ENCODE measurements at places on chromosomes 6 and 20.
A peak's percentile ranks its signal among the peaks of the same experiment; 100 is the strongest.

DNA sequence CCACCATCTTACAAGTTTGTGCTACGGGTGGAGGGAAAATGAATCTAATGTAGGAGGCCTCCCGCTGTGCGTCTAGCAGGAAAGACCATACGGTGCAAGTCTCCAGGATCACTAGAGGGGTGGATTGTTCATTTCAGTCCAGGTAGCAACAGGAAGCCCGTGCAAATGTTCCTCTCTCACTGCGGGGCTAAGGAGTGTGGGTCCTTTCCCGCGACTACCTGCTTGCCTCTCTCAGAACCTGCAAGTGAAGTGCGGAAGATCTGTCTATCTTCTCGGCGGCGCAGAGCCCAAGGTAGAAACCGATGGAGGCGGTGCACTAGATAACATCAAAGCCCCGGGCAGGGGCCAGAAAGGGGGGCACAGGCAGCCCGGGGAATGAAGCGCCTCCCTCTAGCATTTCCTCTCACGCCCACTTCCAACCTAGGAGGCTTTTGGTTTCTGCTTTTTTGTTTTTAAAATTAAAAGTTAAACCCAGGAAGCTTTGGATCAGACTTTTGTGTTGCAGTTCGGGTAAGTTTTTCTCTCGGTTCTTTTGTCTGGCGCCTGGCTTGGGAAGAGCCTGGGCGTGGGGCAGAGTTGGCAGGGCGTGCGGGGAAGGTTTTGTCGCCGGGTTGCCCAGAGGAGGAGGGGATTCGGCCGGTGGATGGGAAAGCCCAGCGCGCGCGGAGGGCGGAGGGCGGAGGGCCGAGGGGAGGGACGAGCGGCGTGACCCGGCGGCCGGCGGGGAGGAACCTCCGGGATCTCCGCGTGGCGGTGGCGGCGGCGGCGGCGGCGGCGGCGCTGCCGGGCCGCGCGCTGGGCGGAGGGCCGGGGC, 3.5 kb upstream of the HIVEP1 start:
- DNase-seq, result peak; percentile 84

DNA sequence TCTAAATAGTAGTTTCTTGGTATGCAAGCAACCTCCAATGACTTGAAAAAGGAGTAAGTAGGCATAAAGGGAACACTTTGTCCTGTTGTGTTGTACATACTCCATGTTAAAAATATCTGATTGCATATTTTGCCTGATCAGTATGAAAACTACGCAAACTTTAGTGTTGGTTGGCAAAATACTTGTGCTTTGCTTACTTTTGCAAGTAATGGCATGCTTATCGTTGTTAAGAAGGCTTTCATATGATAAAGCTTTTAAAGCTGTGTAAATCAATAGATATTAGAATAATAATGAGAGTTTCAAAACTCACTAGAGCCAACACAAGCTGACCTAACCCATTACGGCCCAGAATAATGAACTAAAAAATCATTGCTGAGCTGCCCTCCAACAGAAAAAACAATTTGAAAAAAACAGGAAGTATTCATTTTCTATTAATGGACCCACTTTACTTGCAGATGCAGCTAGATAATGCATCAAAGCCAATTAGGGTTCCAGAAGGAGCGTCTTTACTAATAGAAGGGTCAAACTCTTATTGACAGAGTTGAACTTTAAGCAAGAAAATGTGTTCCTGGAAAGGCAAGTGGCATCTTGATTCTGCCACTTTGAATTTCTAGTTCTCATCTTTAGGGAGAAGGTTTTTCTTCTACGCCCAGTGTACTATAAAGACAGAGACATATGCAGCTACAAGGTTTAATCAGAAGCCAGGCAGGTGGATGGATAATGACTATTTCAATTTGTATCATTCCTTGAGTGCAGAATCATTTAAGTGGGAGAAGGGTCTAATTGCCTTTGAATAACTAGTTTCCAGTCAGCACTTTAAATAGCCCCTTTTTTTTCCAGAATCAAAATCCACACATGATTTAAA, 82.2 kb downstream of the SNAP25 start:
- DNase-seq, result no peak

DNA sequence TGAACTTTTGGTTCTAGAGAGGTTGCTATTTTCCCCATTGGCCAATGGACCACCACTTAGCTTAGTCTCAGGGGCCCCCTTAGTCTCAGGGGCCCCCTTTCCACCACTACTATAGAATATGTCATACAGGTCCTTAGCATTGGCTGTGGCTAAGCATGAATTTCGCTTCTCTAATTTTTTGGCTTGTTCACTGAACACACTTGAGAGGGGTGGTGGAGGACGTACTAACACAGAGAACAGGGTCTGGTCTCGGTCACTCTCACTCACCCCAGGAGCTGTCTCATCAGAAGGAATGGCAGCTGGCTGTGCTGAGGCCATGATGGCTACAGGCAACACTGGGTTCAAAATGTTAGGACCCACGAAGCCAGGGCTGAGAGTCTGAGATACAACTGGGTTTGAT, 30.3 kb downstream of the ZNF318 start:
- no peak for DNase-seq

DNA sequence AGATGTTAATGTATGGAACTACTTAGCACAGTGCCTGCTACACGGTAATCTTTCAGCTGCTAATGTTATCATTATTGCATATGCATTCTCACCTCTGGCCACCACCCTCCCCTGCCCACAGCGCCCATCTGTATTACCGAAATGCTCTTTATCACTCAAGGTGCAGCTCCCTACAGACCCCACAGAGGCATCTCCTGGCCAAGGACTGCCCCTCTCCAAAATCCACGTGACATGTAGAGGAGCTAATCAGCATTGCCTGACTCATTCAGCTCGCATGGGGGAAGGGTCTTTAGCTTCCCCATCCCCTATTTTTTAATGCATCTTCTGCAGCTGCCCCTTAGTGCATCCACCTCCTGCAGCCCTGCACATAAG, 41.8 kb downstream of the SLC22A23 start:
- no peak for DNase-seq

- DNase-seq, result no peak
Observed at GRCh38 chr20:48747840-48748414, 79.9 kb downstream of the PREX1 start.

DNA sequence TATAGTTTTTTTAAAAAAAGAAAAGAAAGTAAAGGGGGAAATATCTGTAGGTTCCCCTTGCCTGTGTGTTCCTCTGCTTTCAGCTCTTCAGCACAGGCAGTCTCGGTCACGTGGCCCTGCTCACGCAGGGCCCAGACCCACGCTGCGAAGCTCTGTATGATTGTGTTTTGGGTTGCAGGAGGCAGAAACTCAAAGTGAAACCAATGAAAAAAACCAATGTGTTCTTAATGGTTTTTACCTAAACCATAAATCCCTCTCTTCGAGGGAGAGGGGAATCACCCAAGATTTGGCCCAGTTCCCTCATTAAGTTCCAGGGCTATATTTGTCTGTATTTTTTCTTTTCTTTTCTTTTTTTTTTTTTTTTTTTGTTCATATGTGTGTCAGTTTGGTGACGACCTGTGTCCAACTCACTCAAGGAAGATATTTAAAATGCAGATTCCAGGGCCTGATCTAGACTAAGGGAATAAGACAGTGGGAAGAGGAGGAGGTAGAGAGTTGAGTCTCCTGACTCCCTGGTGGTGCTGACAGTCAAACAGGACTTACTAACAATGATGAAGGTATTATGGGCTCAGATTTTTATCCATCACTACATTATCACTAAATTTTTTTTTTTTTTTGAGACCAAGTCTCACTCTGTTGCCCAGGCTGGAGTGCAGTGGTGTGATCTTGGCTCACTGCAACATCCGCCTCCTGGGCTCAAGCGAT, 33.8 kb upstream of the RREB1 start:
- peak; percentile 88 for DNase-seq

DNA sequence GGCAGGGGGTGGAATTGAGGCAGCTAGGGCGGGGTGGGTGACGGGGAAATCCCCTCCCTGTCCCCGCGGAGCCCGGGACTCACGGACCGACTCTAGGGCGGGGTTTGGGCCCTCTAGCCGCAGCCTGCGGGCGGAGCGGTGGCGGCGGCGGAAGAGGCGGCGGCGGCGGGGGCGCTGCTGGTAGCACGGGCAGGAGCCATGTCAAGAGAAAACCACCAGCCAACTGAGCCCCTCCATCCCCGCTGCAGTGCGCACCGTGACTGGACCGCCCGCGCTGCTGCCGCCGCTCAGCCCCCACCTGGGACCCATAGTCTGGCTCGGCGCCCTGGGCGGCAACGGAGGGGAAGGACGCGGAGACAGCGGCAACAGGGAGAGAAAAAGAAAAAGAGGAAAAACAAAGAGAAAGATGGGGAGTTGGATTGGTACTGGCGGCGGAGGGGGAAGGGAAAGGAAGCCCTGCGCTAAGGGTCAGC, 1.2 kb upstream of the C6orf62 start:
- DNase-seq, result peak; percentile 87

- DNase-seq, result no peak
Observed at GRCh38 chr6:122620902-122621301, 10.7 kb downstream of the PKIB start.

GRCh38 chr6:75244063-75244584, 523 bp upstream of the COX7A2 start:
- DNase-seq, result no peak

DNA sequence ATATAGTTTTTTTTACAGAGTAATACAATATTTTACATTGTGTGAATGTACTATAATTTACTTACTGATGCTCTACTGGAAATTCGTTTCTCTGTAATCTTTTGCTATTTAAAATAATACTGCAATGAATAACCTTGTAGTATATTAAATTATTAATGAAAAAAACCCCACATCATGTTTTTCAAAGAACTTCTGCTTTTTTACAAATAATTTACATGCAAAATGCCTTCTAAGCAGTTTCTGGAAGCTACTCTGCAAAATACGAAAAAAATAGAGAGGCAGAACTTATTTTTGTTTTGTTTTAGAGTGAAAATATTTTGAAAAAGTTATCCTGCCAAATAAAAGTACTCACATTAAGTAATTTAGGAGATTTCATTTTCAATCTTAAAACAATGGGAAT, 165.8 kb upstream of the SIM1 start:
- DNase-seq, result no peak

GRCh38 chr6:33088258-33088930, 12.6 kb downstream of the HLA-DPB1 start:
- DNase-seq, result no peak

- DNase-seq, result no peak
Observed at GRCh38 chr6:148239215-148239614, 103.4 kb upstream of the SASH1 start.

- no peak for DNase-seq
Observed at GRCh38 chr20:6122111-6122872, 538 bp downstream of the FERMT1 start.

DNA sequence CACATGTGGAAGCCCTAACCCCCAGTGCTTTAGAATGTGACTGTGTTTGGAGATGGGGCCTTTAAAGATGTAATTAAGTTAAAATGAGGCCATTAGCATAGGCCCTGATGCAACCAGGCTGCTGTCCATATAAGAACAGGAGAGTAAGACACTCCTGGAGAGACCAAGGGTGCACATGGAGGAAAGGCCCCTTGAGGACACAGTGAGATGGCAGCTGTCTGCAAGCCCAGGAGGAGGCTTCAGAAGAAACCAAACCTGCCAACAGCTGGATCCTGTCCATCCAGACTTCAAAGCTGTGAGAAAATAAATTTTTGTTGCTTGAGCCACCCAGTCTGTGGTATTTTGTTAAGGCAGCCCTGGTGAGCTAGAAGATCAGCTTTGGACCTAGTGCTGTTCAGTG, 16.8 kb upstream of the SNRPB2 start:
- DNase-seq, result no peak

DNA sequence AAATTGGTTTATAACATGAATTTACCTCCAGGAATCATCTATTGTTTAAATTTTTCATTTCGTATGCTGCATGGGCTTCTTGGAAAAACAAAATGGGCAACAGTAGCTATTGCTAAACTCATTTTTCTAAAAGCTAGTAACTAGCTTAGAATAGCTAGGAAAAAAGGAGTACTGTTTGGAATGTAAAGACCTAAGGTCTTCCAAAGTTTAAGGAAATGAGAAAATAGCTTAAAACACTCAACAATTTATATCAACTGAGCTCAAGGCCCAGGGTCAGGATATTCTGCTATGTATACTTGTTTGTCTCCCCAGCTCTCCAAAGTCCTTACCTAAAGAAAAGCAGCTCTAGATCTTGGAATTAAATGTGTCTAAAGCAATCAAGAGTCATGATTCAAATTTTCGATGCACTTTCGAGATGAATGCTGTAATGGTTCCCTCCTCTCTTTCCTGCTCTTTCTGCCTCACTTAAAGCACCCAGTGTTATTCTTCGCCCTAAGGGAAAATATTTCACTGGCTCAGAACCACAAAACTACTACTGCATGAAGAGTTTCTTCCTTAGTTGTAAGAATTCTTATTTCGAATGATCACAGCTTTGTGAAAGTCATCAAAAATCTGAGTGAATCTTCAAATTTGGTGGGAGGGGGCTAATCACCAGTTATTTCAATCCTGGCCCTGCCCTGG, 41.6 kb downstream of the LYRM4 start:
- DNase-seq, result no peak

- no peak for DNase-seq
Observed at GRCh38 chr20:63394069-63394919, 33.1 kb upstream of the CHRNA4 start.

DNA sequence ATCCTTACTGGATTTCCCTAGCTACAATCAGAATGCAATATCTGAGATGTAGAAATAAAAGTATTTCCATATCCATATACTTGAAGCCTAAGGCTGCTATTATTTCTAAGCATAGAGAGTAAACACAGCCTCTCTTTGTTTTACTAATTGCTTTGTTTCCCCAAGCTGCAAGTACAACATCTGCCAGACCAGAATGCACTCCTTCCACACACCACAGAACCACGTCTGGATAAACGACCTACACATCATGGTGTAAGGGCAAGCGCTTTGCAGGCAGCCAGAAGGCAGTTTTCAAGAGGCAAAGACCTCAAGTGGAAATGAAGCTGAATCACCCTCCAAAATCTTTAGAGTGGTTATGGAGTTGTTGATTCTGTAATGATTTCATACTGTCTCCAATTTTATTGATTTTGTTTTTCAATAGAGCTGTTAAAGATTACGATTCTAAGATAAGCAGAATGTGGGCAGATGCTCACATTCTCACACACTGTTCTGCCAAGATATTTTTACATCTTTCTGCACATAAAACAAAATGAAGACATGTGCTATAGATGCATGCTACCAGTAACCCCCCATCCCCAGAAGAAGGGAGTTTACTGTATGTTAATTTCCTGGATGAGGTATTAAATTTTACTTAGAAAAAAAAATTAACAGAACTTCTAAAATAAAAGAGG, 88.8 kb downstream of the THEMIS start:
- no peak for DNase-seq

- no peak for DNase-seq
Observed at GRCh38 chr6:40492187-40492586, 95.0 kb downstream of the LRFN2 start.

DNA sequence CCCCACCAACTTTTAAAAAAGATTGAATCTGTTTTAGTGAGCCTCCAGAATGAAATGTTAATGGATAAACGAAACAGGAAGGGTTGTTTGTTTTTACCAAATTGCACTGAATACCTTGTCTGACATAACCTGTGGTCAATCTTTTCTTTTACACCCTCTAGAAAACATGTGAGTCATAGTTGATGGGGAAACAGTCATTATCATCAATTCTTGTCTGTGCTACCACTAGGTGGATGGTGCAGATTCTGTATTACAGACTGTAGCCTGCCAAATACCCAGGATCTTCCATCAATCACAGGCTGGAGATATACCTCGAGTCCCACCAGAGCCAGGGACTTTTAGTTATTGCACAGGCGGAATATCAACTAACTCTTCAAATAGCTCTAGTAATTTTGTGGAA, 29.5 kb upstream of the PKIB start:
- no peak for DNase-seq

Data from activated CD4-positive, alpha-beta T cell treated with anti-CD3 and anti-CD28 coated beads, Interleukin-2, Interleukin-6, amounts not matched to agents 100 ng/mL and 50 ng/mL, durations not matched to agents 16 hours and 8 hours (primary cell).